Smooth muscle cell of the pulmonary artery (primary cell): ENCODE measurements at places on chromosomes 12 and 14. TPM values are rescaled to one million over a fixed set of nuclear protein-coding genes. Genes with fewer than 3 reads are reported as not detected.

NKX2-1 gene
- not detected in 2 replicates for total RNA-seq

TAS2R31 gene
- total RNA-seq, result 3.7 and 6.7 TPM in 2 replicates

PMCH gene
- 0.30 and 0.39 TPM in 2 replicates for total RNA-seq

DTX3 gene
- total RNA-seq, result 15.6 and 24.3 TPM in 2 replicates

GARIN6 gene
- total RNA-seq, result not detected in 2 replicates

NEK9 gene
- total RNA-seq, result 102 and 103 TPM in 2 replicates

RHOF gene
- 2.2 and 3.9 TPM in 2 replicates for total RNA-seq
